Hematopoietic multipotent progenitor cell treated with erythropoietin and hydrocortisone succinate and interleukin-3 and kit ligand, for 17 days (in vitro differentiated cells): ENCODE measurements at places on chromosomes 7 and 10.

GRCh38 chr7:142873871-142874270 is 11.7 kb downstream of the TRPV6 start:
- no peak for DNase-seq

- no peak for DNase-seq
These were observed 22.3 kb downstream of the BTBD16 start for GRCh38 chr10:122293156-122293960.

DNA sequence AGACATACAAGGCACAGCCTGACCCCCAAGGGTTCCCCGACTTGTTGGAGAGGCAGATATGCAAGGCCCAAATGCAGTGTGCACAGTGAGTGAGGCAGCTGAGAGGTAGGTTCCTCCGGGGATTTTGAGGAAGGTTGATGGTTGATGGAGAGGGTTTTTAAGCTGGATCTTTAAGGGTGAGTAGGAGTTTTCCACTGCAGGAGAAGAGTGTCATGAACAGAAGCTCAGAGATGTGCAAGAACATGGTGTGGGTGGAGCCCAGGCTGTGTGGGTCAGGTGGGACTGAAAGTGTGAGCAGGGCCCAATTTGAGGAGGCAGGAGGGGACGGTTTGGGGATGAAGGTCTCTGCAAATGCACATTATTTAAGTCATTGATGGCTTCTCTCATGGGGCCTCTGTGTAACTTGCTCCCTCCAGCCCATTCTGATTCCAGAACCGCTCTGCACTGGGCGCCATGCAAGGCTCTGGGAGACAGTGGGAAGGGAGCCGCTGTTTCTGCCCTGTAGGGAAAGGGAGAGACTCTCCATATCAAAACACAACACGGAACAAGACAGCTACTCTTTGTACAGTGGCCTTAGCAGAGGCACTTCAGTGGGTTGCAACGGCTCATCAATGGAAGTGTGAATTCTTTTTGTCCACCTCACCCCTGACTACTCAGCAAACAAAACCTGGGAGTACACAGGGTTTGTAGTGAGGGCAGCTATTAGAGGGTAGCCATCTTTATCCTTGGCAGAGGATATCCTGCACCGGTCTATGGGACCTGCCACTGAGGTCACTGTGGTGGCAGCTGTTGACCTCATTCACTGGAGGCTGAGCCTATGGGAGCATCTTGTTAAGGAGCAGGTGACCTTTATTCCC is 29.7 kb downstream of the RAMP3 start:
- DNase-seq: no peak

GRCh38 chr7:120760050-120760449 is 97.9 kb downstream of the TSPAN12 start:
- DNase-seq: no peak

- DNase-seq: no peak
These were observed 135.7 kb downstream of the AHR start for GRCh38 chr7:17434191-17434590.

- no peak for DNase-seq
These were observed 57.9 kb upstream of the FAM133B start for GRCh38 chr7:92648067-92648466.
